CD4-positive, CD25-positive, alpha-beta regulatory T cell (primary cell): ENCODE measurements at places on chromosomes 6 and 20. TPM values are rescaled to one million over a fixed set of nuclear protein-coding genes. Genes with fewer than 3 reads are reported as not detected.

DNA sequence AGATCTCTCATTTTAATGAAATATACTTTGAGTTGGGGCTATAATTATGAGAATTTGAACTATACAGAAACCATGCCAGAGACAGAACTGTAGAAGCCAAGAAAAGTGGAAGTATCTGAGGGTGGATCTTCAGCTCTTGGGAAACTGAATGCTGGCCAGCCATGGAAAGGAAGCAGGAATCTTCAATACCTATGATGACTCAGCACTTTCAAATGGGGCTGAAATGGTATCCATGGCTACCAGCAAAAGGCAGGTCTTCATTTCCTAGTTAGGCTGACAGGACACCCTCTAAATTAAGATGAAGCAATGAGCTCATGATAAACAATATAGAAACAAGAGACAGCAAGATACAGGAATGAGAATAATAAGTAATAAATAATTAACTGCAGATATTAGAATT is 171.3 kb downstream of the COL21A1 start:
- DNase-seq = no peak

DNA sequence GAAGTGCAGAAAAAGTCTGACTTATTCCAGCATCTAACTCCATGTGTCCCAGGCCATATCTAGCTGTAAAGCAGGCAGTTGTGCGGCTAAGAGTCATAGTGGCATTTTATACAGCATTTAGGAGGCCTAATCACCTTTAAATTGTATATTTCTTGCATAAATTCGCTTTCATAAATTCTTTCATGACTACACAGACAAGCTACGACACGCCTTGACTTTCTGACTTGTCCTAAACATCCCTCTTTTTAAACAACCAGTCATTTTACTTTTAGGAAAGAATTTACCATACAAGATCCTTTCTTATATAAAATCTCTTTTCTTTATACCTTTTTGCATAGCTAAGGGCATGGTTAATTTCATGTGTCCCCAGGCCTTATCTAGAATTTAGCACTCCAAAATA is 81.7 kb upstream of the THBS2 start:
- no peak for DNase-seq

- no peak for DNase-seq
These were observed 770.5 kb upstream of the FLRT3 start for GRCh38 chr20:15107931-15108330.

- DNase-seq = no peak
These were observed 930.6 kb downstream of the KIF16B start for GRCh38 chr20:15642676-15643075.

DNA sequence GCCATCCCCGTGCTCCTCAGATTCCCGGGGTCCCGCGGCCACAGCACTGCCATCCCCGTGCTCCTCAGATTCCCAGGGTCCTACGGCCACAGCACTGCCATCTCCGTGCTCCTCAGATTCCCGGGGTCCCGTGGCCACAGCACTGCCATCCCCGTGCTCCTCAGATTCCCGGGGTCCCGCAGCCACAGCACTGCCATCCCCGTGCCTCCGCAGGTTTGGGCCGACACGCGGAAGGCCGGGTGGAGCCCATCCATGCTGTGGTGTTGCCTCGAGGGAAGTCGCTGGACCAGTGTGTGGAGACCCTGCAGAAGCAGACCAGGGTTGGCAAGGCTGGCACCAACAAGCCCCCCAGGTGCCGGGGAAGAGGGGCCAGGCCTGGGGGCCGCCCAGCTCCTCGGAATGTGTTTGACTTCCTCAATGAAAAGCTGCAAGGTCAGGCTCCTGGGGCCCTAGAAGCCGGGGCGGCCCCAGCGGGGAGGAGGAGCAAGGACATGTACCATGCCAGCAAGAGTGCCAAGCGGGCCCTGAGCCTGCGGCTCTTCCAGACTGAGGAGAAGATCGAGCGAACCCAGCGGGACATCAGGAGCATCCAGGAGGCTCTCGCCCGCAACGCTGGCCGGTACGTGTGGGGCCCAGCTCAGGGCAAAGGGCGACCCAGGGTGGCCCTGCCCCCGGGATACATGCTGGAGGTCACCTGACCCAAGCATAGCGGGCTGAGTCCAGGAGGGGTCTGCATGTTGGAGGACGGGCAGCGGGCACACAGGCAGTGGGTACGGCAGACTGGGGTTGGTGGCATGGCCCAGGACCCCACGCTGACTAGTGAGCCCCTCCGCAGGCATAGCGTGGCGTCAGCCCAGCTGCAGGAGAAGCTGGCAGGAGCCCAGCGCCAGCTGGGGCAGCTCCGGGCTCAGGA is 1.3 kb upstream of the LIME1 start:
- DNase-seq = no peak

GRCh38 chr6:44580901-44581300 is 193.4 kb downstream of the CDC5L start:
- DNase-seq = no peak

- no peak for DNase-seq
These were observed 42.8 kb upstream of the TASP1 start for GRCh38 chr20:13681248-13682125.

The EDN3 gene
- 0.44 TPM for total RNA-seq

The RTF2 gene
- 74.3 TPM for total RNA-seq
